T-helper 2 cell (primary cell): ENCODE measurements at places on chromosomes 11 and 22.

DNA sequence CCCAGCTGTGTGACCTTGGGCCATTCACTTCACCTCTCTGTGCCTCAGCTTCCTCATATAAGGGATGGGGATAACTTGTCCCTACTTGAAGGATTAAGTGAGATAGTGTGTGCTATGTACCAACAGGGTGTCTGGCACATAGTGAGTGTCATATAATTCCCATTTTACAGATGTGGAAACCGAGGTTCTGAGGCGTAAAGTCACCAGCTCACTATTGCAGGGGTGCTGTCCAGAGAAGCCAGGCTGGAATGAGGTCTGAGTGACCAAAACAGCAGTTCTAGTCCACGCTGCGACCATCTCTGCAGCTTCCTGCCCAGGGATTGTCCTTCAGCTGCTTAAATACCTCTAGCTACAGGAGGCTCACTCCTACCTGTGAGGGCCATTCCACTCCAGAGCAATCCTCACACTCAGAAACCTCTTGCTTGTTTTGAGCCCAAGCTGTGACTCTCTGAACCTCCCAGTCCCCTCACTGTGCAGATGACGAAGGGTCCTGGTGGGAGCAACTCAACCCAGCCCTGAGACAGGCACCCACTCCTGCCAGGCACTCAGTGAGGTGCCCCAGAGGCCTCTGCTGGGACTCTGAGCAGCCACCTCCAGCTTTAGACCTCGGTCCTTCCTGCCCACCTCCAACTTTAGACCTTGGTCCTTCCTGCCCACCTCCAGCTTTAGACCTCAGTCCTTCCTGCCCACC is 5.8 kb downstream of the MB start:
- no peak for DNase-seq

GRCh38 chr11:121225382-121225781 is 67.2 kb upstream of the SC5D start:
- DNase-seq = no peak

GRCh38 chr11:70064726-70065317 is 13.3 kb upstream of the ANO1 start:
- DNase-seq = no peak

DNA sequence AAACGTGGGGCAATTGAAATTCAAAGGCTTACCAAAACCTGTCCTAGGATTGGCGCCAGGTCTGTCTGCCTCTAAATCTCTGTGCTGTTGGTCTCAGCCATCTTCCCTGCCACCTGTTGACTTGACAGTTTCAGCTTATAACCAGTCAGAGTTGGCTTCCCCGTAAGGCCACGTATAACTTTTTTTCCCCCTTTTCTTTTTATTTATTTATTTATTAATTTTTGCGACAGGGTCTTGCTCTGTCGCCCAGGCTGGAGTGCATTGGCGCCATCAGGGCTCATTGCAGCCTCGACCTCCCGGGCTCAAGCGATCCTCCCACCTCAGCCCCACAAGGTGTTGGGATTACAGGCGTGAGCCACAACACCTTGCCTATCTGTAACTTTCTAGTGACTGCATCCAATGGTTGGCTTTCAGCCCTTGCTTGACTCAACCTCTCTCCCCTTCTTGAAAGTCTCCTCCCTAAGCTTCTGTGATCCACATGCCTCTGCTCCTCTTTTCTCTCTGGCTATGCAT is 1.4 kb upstream of the SYVN1 start:
- DNase-seq = no peak

DNA sequence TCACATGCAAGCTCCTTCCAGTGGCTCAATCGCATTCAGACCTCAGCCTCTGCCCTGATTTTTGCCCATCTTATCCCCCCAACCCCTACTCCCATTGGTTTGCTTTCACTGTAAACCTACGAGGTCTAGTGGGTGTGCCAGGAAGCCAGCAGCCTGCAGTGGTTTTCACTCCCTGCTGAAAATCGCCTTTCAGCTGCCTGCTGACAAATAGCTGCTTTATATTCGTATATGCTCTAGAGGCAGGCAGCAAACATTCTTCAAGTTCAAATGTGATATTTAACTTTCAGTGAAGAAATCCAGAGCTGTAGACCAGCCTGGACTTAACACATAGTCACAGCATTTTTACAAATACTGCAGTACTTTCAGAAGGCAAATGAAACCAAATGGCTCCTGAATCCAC is 92.8 kb upstream of the APOA1 start:
- DNase-seq = peak; percentile 13

DNA sequence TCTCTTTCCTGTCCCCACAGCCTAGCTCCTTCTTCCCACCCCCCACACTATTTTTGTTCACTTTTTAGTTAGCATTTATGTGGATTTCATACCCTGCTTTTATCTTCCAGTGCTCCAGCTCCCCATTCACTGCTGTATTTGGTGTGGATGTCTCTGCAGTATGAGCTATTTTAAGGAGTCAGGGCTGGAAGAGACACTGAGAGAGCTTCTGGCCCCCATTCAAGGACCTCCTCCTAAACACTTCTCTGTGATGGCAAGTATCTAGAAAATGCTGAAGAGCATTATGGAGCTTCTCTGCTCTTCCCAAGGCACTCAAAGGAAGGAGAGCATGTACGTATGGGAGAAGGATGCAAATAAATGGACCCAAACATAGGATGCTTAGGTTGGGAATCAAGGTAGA is 79.5 kb downstream of the RAB30 start:
- DNase-seq = no peak

DNA sequence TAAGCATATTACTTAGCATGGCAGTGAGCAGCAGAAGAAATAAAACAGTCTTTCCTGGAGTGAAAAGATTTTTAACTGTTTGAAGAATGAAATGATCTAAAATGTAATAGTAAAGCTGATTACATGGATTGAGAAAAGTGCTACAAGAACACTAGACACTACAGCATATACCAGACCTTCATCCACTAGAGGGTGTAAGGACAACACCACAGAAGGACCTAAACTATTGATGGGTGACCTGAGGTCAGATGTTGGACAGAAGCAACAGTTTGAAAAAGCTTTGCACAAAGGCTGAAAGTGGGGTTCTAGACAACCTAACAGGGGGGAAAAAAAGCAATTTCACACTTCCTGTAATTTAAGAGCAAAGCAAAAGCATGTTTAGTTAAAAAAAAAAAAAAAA is 97.7 kb downstream of the RBFOX2 start:
- no peak for DNase-seq

- DNase-seq = no peak
These were observed 40.7 kb downstream of the CSTPP1 start for GRCh38 chr11:46977038-46977813.

GRCh38 chr11:68048681-68049508 is 10.1 kb downstream of the TCIRG1 start:
- no peak for DNase-seq

- no peak for DNase-seq
These were observed 12.3 kb downstream of the MPEG1 start for GRCh38 chr11:59200423-59200746.

DNA sequence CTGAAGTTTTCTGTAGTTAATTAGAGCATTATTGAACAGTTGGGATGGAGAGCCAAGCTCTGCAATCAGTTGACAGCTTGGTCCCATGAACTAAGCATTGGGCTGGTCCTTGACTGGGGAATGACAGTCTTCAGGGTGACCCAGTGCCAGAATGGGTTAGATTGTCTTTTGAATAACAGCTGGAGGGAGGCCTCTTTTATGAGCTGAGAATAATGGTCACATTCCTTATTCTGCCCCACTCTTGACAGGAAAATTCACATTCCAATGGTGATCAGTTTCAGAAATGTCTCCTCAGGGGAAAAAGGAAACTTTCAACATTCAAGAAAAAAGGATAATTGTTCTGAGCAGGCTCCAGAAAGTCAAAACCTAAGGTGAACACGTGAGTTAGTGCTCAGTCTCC is 113.9 kb downstream of the KIRREL3 start:
- DNase-seq = no peak

DNA sequence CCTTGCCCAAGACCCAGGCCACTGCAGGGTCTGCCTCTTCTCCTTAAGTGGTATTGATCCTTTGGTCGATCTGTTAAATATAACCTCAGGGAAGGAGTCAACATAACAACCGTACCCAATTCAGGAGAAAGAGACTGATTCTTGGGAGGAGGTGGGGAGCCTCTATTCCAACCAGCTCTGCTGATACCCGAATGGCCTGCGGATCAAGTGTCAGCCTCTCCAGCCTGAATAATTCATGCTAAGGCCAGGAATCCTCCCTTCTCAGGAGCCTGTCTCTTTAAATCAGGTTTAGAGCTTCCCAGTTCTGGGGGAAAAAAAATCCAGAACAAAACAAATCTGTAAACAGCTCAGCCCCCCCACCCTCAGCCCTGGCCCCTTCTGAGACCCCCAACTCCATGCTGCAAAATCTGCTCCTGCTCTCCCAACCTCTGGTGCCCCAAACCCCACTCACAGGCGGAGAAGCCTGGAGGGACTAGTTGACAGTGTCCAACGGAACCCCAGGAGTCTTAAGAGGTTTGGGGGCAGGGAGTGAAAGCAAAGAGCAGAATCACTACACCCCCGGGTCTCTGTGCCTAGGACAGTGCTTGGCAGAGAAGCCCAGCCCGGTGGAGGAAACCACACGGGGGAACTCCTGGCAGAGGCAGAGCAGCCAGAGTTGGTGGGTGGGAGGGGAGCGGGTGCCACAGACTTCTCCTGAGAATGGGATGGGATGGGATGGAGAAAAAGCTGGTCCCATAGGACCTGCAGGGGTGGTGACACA is 863 bp upstream of the TPBGL start:
- DNase-seq = no peak

- no peak for DNase-seq
These were observed 19.4 kb upstream of the GSTP1 start for GRCh38 chr11:67564230-67564629.

- DNase-seq = no peak
These were observed 17.5 kb downstream of the BCR start for GRCh38 chr22:23197836-23198235.

- no peak for DNase-seq
These were observed 2.9 kb upstream of the GLB1L3 start for GRCh38 chr11:134273317-134273712.

- no peak for DNase-seq
These were observed 17.4 kb upstream of the TMPRSS6 start for GRCh38 chr22:37126882-37127281.

DNA sequence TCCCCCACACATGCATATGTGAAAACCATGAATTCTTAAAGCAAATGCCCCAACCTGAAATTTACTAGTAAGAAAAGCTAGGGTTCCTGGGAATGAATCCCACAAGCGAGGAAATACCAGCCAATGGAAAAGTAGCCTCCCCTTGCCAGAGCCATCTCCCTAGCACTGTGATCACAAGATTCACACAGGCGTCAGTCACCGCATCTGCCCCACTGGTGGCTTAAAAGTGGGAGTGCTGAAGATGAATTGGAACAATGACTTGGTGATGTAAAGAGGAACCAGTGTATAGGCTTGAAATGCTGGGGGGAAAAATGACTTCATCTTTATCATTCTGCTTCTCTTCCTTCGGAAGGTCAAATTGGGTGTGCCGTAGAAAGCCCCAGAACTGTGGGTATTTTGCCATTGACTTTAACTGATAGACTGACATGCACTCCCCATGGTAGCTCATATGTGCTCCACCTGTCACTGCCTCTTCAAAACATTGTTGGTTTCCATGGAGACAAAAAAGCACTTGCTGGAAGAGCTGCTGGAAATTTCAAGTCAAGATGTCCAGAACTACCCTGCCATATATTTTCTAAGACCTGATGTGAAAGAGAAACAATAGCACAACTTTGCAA is 19.2 kb upstream of the ASPHD2 start:
- DNase-seq = no peak

- DNase-seq = peak; percentile 78
These were observed at the start of gene SLC25A22 for GRCh38 chr11:798093-798713. Gene SLC25A22, minus strand, starts transcription at chr11:798281. Its CDS starts 3,275 bp downstream, at chr11:795006.

DNA sequence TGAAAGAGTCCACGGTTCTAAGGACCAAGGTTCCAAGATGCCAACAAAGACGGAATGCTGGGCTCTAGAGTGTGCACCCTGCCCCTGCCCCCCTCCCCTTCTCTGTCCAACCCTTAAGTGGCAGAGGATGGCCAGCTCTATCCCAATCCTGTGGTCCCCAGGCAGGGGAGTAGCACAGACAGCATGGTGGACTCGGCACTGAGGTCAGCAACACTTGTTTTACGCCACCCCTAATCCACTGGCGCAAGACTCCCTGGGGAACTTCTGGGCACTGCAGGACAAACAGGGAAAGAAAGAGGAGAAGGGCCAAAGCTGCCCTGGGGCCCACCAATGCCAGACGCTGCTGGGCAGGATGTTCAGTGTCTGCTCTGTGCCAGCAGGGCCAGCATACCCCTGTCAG is 18.9 kb downstream of the GDPD5 start:
- DNase-seq = no peak

GRCh38 chr22:35835998-35836691 is 118.5 kb downstream of the APOL5 start:
- no peak for DNase-seq

GRCh38 chr11:88059326-88059725 is 115.9 kb downstream of the RAB38 start:
- DNase-seq = no peak

GRCh38 chr11:93857413-93858120 is 7.1 kb upstream of the VSTM5 start:
- no peak for DNase-seq

- no peak for DNase-seq
These were observed 16.3 kb downstream of the GRAP2 start for GRCh38 chr22:39917197-39917643.

DNA sequence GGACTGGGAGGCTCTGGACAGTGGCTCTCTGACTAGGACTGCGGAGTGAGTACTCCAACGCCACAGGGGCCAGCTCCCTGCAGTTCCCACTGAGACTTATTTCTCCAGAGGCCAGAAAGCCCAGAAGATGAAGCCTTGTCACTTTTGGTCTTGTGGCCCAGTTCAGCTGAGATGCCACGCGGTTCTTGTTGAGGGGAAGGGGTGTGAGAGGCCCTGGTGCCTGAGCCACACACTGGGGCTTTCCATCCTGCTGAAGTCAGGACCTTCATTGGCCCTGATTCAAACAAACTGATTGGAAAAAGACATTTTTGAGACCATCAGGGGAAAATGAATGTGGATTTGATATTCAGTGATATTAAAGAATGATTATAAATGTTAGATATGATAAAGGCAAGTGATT is 73.6 kb downstream of the UBASH3B start:
- no peak for DNase-seq

GRCh38 chr11:35083431-35084238 is 55.3 kb upstream of the CD44 start:
- peak; percentile 86 for DNase-seq

- no peak for DNase-seq
These were observed 5.7 kb downstream of the EIF3L start for GRCh38 chr22:37854946-37855345.

DNA sequence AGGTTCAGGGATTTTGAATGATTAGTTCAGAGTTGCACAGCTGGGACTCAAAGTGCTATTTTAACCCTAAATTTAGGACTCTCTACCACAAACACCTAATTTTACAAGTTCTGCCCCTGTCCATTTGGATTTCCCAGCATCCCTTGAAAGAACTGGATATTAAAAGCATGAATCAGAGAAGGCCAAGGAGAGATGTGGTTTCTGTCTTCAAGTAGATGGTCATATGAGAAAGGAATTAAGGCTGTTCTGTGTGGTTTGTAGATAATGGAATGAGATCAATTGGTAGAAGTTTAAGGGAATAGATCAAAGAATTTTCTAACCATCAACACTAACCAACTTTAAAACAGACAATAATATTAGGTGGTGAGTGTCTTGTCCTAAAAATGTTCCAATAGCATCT is 106.4 kb upstream of the TENM4 start:
- DNase-seq = no peak
